Spleen (tissue), 13 donors: ENCODE measurements at places on chromosomes 16 and 17.

DNA sequence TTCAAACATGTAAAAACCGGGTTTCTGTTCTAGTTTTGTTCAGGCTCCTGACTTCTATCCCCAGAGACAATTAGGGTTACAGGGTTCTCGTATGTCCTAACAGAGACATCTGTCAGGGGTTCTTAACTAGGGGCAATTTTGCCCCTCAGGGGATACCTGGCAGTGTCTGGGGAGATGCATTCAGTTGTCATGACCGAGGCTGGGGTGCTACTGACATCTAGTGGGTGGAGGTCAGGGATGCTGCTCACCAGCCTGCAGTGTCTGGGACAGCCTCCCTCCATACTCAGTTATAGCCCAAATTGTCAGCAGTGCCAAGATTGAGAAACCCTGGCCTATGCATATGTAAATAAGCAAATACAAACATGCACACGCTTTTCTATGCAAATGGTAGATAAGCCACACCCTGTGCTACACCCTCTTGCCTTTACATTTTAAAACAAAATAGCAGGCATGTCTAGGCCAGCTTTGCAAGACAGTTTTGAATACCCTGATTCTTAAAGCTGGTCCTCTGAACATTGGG lies 37.4 kb downstream of the CLEC16A start:
- peaks cover 12% of the 10 kb centered on the region for H3K4me1 ChIP-seq
- no peak for DNase-seq
- H3K4me3 ChIP-seq, result no peak overlapping the region
- no peak overlapping the region for H3K27ac ChIP-seq
- H3K36me3 ChIP-seq, result peaks cover 46% of the 10 kb centered on the region

GRCh38 chr17:47212458-47212857 lies 3.3 kb downstream of the MYL4 start:
- no peak overlapping the region for H3K4me3 ChIP-seq
- peaks cover 15% of the 10 kb centered on the region for H3K4me1 ChIP-seq
- H3K36me3 ChIP-seq, result no peaks in the 10 kb centered on the region
- no peaks in the 10 kb centered on the region for H3K27me3 ChIP-seq
- H3K27ac ChIP-seq, result no peak overlapping the region

GRCh38 chr17:48191362-48191761 lies 83.8 kb downstream of the SNX11 start:
- H3K4me1 ChIP-seq, result no peaks in the 10 kb centered on the region
- no peak overlapping the region for H3K4me3 ChIP-seq
- DNase-seq, result no peak
- no peak overlapping the region for H3K27ac ChIP-seq
- H3K27me3 ChIP-seq, result no peaks in the 10 kb centered on the region

DNA sequence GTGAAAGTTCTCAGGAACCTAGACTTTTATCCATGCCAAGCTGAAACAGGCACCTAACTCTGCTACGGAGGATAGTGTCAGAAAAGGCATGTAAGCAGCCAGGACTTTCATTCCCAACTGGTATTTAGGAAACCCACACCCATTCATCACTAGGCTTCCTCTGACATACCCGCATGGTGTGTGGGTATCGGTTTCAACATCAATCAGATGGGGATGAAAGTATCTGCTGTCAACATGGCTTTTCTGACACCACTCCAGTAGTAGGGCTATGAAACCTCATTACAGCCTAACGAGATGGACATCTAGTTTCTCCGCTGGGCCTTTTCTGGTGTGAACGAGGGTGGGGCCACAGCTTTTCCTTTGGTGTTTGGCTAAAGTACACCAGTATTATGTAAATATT lies 1178.3 kb downstream of the CDH11 start:
- no peak for DNase-seq
- no peaks in the 10 kb centered on the region for H3K4me1 ChIP-seq
- no peak overlapping the region for H3K4me3 ChIP-seq
- no peak overlapping the region for H3K27ac ChIP-seq

DNA sequence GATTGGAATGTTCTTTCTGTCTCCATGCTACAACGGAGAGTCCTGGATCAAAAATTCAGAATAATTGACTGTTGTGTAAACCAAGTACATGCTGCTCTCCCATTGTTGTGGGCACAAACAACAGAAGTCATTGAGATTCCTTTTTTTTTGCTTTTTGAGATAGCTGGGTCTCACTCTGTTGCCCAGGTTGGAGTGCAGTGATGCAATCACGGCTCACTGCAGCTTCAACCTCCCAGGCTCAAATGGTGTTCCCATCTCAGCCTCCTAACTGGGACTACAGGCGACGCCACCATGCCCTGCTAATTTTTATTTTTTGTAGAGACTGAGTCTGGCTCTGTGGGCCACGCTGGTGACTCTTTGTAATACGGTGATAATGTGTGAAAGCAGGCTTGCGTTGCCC lies 24.5 kb downstream of the NDE1 start:
- no peak for DNase-seq
- H3K27ac ChIP-seq, result no peak overlapping the region
- peaks cover 24% of the 10 kb centered on the region for H3K4me1 ChIP-seq
- peaks cover 19% of the 10 kb centered on the region for H3K36me3 ChIP-seq
- no peaks in the 10 kb centered on the region for H3K27me3 ChIP-seq

GRCh38 chr16:82585675-82586074 lies 41.1 kb upstream of the CDH13 start:
- H3K27ac ChIP-seq, result no peak overlapping the region
- no peak overlapping the region for H3K4me3 ChIP-seq
- DNase-seq, result no peak
- H3K36me3 ChIP-seq, result no peaks in the 10 kb centered on the region
- H3K4me1 ChIP-seq, result no peaks in the 10 kb centered on the region
- no peaks in the 10 kb centered on the region for H3K27me3 ChIP-seq

GRCh38 chr17:80876950-80877728 lies 114.5 kb upstream of the CHMP6 start:
- H3K27me3 ChIP-seq, result no peaks in the 10 kb centered on the region
- no peak overlapping the region for H3K27ac ChIP-seq
- peak; percentile 73 for DNase-seq
- H3K4me3 ChIP-seq, result peak overlapping the region; percentile 27
- peaks cover 4% of the 10 kb centered on the region for H3K36me3 ChIP-seq

- H3K27me3 ChIP-seq, result no peaks in the 10 kb centered on the region
- H3K36me3 ChIP-seq, result peaks cover 49% of the 10 kb centered on the region
- no peaks in the 10 kb centered on the region for H3K4me1 ChIP-seq
- no peak overlapping the region for H3K27ac ChIP-seq
- DNase-seq, result no peak
Observed at GRCh38 chr16:1520461-1520860, 13.0 kb upstream of the TMEM204 start.

GRCh38 chr17:17742133-17742621 lies 60.9 kb downstream of the RAI1 start:
- H3K4me1 ChIP-seq, result peaks cover 91% of the 10 kb centered on the region
- H3K4me3 ChIP-seq, result no peak overlapping the region
- H3K36me3 ChIP-seq, result peaks cover 5% of the 10 kb centered on the region
- no peaks in the 10 kb centered on the region for H3K27me3 ChIP-seq
- no peak overlapping the region for H3K27ac ChIP-seq
- DNase-seq, result no peak

DNA sequence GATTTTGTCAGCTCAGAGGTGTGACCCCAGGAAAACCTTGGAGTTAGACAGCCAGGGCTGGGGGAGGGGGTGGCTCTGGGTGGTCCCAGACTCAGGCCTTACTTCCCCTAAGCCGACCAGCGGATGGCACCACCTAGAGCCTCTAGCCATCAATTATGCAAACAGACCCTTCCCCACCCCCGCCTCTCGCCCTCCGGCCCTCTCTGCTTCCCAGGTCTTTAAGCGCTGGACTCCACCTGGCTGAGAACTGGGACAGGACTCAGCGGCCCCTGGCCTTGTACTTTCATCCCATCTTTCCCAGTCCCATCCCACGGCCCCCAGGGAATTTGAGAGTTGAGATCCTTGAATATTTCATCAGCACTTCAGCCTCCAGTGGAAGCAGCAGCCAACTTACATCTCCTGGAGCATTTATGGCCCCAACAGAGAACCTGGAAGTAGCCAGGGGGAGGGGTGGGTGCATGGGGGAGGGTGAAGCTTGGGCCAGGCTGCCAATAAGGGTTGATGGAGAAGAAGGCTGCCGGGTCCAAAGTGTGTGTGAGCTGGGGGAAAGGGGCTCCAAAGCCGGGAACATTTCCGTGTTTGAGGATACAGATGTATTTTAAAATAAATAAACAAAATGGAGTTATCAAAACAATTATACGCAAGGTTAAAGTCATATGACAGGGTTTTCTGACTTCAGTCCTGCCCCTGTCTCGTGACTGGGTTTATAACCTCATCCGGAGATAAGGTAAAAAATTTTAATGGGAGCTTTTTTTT lies 7.5 kb upstream of the JUP start:
- no peak overlapping the region for H3K4me3 ChIP-seq
- H3K36me3 ChIP-seq, result no peaks in the 10 kb centered on the region
- peaks cover 14% of the 10 kb centered on the region for H3K4me1 ChIP-seq
- H3K27ac ChIP-seq, result no peak overlapping the region
- DNase-seq, result no peak

- no peak overlapping the region for H3K4me3 ChIP-seq
- no peaks in the 10 kb centered on the region for H3K27me3 ChIP-seq
- H3K27ac ChIP-seq, result no peak overlapping the region
- DNase-seq, result no peak
- H3K36me3 ChIP-seq, result no peaks in the 10 kb centered on the region
- H3K4me1 ChIP-seq, result peaks cover 53% of the 10 kb centered on the region
Observed at GRCh38 chr16:85225257-85225656, 113.0 kb upstream of the CIBAR2 start.

DNA sequence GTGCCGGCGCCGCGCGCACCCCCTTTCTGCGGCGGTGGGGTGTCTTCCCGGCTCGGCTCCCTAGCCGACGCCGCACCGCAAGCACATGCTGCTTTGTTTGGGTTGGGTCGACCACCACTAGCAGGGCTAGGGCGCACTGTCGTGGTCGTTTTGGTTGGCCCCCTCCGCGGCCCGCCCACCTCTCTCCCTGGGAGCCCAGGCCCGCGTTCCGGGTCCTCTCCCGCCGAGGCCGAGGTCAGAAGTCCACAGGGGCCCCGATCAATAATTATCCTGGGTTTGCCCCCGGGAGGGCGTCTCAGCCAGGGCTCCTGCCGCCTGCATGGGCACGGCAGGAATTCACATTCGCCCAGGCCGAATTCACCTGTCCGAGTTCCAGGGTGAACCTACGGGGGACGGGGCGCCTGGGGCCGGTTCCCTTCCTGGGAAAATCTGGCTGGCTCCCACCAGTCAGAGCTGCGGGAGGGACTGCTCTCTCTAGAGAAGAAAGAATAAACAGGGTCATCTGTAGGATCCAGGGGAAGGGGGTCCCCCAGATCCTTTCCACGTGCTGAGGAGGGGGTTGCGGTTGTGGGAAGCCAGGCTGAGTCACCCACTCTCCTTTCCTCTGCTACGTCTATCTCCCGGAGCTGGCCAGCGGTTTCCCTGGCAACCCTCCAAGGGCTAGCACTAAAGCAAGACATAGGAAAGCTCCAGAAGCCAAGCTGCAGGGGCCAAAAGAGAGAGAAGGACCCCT lies 584 bp upstream of the STAT5B start:
- H3K27ac ChIP-seq, result peak overlapping the region; percentile 87
- DNase-seq, result peak; percentile 82
- H3K27me3 ChIP-seq, result no peaks in the 10 kb centered on the region

- H3K36me3 ChIP-seq, result no peaks in the 10 kb centered on the region
- DNase-seq, result no peak
- no peaks in the 10 kb centered on the region for H3K4me1 ChIP-seq
- H3K27me3 ChIP-seq, result no peaks in the 10 kb centered on the region
- no peak overlapping the region for H3K4me3 ChIP-seq
Observed at GRCh38 chr17:33049781-33050414, 58.3 kb downstream of the SPACA3 start.

GRCh38 chr16:3009568-3010390 lies 2.9 kb upstream of the CLDN9 start:
- peaks cover 7% of the 10 kb centered on the region for H3K27me3 ChIP-seq
- DNase-seq, result no peak
- H3K4me1 ChIP-seq, result peaks cover 66% of the 10 kb centered on the region
- no peak overlapping the region for H3K27ac ChIP-seq

DNA sequence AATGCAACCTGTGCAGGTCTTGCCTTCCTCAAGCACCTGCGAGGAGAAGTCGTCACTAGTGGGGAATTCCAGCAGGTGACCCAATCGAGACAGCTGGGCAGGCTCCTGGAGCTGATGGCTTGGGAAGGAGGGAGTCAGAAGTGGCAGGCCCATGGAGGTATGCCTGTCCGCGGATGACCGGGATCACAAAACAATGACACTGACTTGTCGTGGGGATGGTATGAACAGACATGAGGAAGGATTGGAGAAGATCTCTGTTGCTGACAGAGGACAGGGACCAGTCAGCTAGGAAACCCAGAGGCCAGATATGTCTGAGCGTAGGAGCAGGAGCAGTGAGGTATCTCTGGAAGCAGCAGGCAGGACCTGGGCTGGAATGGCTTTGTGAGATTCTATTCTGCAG lies 233.3 kb downstream of the SOX9 start:
- no peak for DNase-seq
- H3K4me1 ChIP-seq, result no peaks in the 10 kb centered on the region

GRCh38 chr17:10992106-10992880 lies 154.4 kb upstream of the PIRT start:
- no peaks in the 10 kb centered on the region for H3K27me3 ChIP-seq
- no peak overlapping the region for H3K4me3 ChIP-seq
- no peak for DNase-seq
- H3K36me3 ChIP-seq, result no peaks in the 10 kb centered on the region
- no peaks in the 10 kb centered on the region for H3K4me1 ChIP-seq

GRCh38 chr16:50534091-50534490 lies 14.1 kb upstream of the NKD1 start:
- no peak overlapping the region for H3K4me3 ChIP-seq
- H3K4me1 ChIP-seq, result no peaks in the 10 kb centered on the region
- DNase-seq, result peak; percentile 51
- no peaks in the 10 kb centered on the region for H3K27me3 ChIP-seq

DNA sequence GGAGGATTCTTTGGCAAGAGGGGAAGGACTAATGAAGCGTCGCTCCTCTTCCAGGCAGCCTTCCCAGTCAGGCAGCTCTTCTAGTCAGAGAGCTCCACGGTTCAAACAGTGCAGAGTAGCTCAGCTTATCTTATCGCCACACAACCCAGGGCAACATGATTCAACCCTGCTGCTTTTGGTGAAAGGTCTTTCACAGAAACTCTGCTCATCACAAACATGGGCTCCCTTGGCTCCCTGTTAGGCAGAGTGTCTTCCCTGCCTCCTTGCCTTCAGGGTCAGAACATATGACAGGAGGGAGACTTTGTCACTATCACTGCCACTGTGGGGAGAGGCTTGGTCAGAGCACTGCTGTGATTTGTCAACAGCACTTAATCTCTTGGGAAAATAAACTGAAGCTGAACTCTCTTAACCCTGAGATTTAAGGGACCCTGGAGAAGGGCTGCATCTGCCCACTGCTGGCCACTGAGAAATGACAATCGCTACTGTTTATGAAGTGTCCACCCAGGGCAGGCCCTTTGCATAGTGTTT lies 6.9 kb upstream of the SLC13A2 start:
- H3K36me3 ChIP-seq, result no peaks in the 10 kb centered on the region
- peaks cover 10% of the 10 kb centered on the region for H3K4me1 ChIP-seq
- no peak for DNase-seq
